SW 1271 (cell line): ENCODE measurements at places on chromosomes 2 and 18.

DNA sequence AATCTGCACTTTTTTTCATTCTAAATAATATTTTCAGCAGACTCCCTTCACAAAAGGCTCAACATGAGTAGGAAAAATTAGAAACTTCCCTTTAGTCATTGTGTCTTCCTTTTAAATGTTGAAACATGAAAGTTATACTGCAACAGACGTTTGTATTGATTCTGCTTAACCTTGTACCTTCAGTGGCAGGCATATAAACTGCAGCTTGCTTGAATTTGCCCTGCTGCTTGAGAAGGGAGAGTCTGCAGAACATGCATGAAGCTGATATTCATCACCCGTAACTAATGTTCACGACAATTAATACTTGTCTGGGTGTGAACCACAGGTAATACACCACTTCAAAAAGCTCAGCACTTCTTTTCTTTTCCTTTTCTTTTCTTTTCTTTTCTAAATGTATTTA lies 294.7 kb upstream of the LRP1B start:
- DNase-seq = no peak

- no peak for DNase-seq
These were observed 278.6 kb downstream of the SLC8A1 start for GRCh38 chr2:40173276-40173675.

DNA sequence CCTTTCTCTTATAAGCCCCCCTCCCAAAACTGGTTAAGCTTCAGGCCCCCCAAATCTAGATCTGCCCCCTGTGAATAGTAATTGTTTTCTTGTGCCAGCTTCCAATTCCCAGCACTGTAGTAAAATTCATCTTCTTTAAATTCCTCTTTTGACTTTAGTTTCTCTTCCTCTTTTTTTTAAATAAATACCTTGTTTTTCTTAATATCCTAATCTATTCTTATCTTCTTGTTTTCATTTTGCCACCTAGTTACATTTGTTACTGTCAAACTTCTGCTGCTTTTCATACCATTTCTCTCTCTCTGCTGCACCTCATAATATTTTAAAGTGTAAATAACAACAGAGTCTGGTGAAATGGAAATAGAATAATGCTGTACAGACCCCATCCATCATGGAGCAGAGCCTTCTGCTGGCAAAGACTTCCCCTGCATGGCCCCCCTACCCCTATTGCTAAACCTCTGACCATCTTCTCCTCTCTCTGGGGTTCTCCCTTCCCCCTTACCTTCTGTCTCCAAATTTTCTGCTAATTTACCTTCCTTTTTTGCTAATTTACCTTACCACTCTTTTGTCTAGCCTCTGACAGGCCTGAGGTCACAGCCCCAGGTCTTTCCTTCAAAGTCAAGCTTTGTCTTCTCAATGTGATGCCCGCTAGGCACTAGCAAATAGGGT lies 94.9 kb upstream of the PAPOLG start:
- DNase-seq = no peak

- DNase-seq = no peak
These were observed 89.8 kb upstream of the GRB14 start for GRCh38 chr2:164710837-164711765.

DNA sequence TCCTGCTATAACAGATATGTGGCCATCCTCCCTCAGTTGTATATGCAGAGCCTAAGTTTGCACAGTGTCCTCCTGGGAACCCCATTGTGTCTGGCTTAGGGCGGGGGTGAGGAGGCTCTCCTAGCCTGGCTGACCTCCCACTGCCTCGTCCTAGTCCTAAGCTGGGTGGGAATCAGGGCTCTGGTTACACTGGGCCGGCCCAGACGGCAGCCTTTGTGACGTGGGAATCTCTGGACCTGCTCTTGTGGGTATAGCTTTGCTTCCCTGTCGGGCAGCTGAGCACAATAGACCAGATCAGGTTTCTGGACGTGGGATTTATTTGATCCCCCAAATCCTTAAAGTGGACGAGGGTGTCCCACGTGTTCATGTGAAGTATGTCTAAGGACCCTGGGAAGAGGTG lies 2.9 kb downstream of the ACKR3 start:
- DNase-seq = no peak

DNA sequence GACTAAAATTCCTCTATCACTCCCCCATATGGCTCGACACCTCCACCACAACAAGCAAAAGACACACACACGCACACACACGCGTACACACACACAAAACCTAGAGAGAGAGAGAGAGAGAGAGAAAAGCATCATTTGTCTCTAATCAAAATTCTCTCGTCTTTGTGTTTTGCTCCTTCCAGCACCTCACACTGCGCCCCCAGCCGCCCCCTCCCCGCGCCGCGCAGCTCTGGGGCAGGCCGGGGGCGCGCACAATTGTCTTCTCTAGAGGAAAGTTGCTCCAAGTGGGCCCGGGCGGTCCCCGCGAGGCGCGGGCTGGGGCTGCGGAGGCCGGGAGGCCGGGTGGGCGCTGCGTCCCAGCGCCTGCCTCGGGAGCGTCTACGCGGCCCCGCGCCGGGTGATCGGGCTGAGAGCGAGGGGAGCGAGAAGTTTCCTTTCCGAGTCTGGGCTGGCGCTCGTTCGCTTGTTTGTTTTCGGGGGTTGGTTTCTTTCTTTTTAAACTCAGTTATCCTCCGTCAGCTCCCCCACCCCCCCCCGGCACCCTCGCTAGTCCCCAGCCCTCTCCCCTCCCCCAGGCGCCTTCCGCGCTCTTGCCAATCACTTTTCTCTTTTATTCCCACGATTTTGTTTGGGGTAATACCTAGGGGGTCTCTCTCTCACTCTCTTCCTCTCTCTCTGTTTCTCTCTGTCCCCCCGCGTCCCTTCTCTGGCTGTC lies 4.1 kb downstream of the ZEB2 start:
- no peak for DNase-seq

GRCh38 chr2:159078443-159078842 lies 110.0 kb downstream of the TANC1 start:
- DNase-seq = no peak
